ENCODE measurements at places on chromosomes 3 and 15.
A peak's percentile ranks its signal among the peaks of the same experiment; 100 is the strongest.

DNA sequence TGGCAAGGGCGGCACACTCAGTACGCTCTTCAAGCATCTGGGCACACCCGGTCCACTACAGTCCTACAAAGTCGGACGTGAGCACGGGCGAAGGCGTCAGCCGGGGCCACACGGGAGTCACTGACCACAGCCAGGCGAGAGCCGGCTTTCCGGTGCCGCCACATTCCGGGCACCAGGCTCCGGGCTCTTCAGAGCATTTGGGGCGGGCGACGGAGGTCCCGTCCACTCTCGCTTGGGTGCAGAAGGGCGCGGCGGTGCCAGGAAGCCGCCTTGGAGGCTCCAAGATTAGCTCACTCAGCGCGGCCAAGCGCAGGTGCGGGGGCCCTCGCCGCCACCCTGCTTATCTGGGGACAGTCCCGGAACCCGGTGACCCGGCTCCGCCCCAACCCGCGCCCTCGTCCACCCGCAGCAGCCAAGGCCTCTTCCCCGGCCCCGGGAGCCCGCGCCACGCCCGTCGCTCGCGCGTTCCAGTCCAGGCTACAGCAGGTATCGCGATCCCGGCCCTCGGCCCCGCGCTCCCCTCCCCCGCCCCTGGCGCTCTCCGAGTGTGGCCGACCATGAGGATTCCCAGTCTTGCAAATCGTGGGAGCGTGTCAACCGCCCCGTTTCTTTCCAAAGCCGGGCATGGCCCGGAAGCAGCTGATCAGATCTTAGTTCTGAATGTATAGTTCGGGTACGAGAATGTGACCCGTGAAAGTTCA is at the start of gene ADPRH:
Gene ADPRH (plus strand): TSS at position 127 of the 701 bp plus-strand sequence. CDS start 2,678 bp downstream, outside the sequence.
- DNase-seq, result peak; percentile 46

DNA sequence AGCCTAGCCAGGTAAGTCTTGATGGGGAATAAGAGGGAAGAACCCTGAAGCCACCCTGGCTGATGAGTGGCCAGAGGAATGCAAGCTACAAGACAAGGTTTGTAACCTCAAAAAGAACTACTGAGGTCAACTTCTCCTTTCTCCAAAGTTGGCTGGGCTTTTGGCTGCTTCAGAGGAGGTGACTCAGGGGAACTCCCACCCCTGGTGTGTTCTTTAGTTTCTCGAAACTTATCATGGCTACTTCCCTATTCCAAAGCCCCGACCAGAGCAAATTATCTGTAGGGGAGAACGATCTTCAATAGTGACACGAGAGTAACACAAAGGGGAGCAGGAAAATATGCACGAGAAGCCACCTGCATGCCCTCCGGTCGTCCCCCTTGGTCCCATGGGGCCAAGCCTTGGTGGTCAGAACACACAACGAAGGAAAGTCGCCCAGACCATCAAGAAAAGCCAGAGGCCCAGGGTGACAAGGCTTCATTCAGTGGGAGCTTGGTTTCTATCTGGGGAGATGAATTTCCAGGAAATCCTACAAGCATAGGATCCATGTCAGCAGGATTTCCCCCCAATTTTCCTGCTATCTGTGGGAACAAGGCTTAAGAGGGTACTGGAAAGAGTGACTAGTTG is 6.5 kb upstream of the BCL2A1 start:
- DNase-seq, result peak; percentile 95

DNA sequence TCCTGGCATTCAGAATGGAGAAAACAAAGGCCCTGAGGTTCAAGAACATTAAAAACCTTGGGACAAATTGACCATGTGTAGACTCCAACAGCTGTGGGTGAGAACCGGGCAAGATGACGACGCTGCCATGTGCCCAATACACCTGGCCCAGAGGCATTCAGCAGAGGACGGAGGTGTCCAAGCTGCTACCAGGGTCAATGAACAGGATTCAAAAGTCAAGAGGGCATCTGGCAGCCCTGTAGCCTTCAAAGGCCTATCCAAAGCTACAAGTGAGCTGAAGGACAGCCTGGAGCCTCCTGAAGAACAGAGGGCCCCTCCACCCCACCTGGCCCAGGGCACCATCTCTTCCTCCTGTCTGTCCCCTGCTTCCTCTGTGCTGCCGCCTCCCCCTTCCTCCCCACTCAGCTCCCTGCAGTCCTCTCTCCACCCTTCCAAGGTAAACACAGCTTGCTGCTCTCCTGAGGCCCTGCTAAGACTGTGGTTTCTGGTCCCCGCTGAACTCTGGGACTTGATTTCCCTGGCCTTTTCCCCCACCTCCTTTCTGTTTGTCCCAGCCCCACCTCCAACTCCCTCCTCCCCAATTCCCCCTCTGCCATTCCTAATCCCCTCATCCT is 57.5 kb downstream of the HMCES start:
- no peak for DNase-seq

DNA sequence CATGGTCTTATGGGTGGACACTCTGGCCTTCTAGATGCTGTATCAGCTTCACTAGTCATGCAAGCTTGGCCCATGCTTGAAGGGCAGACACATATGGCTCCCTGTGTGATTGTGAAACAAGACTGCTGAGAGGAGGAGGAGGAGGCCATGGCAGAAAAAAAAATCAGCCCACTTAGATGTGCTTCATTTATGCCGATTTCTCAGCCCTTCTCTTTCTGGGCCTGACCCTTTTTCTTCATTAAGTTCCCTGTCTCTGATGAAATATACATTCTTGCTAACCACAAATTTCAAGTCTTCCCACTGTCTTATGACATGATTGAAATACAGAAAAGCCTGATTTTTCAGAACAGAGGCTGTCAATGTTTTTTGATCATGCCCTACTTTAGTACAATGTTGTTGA is 213.0 kb upstream of the FEZF2 start:
- no peak for DNase-seq

DNA sequence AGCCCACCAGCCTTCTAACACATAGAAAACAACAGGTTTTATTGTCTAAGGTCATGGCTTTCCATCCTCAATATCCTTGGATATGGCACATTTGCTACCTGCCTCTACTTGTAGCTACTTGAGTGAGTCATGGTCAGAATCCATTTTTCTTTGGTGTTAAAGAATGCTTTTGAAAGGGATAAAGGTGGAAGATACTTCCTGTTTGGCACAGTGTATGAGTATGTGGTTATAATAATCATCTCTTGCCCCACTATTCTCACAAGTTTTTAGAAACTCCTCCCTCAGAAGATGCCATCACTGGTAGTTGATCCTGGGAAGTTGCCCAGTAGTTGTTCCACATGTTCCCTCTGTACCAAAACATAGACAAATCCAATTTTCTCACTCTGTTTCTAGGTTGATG is 508.6 kb upstream of the IL12A start:
- no peak for DNase-seq

DNA sequence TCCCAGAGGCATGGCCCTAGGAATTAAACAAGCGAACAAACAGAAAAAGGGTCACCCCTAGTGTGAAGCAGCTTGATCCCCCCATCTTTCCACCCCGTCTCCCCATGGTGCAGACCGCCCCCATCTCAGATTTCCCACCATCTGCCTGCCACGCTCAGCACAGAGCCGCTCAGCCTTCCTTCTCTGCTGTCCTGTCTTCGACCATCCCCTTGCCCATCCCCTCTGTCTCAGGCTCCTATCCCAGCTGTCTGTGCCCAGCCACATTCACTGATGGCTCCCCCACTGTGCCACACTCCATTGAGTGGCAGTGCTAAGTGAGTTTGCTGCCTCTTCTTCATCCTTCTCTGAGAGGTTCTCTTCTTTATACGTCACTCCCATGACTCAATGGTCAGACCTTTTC is 11.7 kb upstream of the BTBD1 start:
- DNase-seq, result no peak

- no peak for DNase-seq
Measured at GRCh38 chr3:39935261-39935660, 125.9 kb downstream of the MYRIP start.

DNA sequence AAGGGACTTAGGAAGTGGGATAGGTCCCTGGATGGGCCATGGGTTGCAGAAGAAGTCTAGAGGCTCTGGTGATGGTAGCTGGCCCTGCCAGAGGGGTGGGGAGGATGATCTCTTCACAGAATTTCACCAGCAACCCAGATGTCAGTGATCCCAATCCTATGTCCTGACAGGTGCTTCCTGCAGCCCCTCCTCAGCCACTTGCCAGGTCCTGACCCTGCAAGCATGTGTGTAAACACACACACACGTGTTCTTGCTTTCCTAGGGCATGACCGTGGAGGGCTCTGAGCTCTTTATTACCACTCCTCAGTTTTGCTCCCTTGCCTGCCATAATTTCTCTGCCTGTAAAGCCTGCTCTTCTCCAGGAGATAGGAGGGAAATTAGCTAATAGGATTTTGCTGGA is 12.5 kb downstream of the TEX264 start:
- no peak for DNase-seq

DNA sequence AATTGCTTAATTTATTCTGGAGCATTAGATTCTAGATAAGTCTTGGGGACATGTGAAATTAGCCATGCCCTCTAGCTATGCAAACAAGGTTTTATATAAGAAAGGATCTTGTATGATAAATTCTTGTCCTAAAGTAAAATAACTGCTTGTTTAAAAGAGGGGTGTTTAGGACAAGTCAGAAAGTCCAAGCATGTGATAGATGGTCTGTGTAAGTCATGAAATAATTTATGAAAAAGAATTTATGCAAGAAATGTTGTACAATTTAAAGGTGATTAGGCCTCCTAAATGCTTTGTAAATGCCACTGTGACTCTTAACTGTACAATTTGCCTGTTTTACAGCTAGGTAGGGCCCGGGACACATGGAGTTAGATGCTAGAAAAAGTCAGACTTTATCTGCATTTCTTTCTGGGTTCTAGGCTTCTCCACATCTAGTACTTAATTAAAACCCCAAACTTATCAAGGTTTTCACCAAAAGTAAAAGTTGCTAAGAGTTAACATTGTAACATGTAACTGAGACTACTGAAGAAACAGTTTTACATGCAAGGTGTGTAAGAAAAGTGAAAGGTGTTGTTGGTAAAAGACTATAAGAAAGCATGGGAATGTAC is 13.2 kb downstream of the LINS1 start:
- peak; percentile 35 for DNase-seq

- DNase-seq, result no peak
Measured at GRCh38 chr3:20105513-20106280, 65.5 kb downstream of the KAT2B start.

DNA sequence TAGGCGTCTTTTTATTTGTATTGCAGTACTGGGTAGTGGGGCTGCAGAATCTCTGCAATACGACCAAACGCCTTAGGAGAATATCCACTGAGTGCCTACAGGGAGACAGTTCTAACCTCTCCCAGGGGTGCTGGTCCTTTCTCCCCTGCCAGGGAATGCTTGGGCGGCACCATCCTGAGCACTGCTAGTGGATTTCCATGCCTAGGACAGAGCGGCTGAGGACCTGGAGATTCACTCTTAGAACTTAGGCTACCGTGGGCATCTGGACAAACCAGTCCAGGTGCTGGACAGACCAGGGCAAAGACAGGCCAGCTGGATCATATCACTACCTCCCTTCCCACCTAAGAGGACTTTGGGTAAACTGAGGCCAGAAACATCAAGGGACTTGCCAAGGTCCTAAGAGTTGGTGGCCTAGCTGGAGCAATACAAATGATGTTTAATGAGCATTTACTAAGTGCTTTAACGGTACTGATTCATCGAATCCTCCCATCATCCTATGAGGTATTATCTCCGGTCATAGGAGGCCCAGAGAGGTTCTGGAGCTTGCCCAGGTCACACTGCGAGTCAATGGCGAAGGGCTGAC is 902 bp downstream of the TMEM44 start:
- DNase-seq, result no peak

DNA sequence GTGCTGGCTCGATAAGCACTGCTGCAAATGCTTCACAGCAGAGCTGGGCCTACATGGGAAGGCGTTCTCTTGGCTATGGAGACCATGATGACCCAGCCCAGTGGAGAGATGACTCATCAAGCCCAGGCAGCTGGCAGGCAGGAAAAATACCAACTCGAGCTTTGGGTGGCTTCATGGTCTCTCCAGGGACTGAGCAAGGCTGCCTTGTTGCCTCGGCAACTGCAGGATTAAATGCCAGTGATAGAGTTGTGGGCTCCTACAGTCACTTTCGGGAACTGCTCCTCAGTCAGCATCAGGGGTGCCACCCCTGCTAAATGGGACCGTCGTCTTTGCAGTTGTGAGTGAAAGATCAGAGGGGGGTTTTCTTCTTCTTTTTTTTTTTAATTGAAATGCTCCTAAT is 54.6 kb upstream of the MYZAP start:
- peak; percentile 51 for DNase-seq

GRCh38 chr3:127671523-127672428 is 976 bp upstream of the ABTB1 start:
- DNase-seq, result peak; percentile 45

- DNase-seq, result no peak
Measured at GRCh38 chr3:3069723-3070122, 40.5 kb downstream of the IL5RA start.

DNA sequence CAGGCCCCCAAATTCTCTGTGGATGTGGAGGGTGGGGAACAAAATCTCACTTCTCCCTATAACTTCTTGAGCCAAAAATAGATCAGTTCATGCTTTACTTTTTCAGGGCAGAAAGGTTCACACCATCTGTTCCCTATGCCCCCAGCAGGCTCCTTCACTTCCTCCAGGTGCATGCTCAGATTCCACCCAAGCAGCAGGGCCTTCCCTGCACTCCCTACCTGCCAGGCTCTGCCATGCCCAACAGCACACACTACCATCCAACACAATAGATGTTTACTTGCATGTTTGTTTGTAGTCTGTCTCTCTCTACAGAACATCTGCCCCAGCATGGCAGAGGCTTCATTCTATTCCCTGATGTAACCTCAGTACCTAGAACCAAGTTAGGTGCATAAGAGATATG is 43.3 kb downstream of the GABRB3 start:
- DNase-seq, result no peak

DNA sequence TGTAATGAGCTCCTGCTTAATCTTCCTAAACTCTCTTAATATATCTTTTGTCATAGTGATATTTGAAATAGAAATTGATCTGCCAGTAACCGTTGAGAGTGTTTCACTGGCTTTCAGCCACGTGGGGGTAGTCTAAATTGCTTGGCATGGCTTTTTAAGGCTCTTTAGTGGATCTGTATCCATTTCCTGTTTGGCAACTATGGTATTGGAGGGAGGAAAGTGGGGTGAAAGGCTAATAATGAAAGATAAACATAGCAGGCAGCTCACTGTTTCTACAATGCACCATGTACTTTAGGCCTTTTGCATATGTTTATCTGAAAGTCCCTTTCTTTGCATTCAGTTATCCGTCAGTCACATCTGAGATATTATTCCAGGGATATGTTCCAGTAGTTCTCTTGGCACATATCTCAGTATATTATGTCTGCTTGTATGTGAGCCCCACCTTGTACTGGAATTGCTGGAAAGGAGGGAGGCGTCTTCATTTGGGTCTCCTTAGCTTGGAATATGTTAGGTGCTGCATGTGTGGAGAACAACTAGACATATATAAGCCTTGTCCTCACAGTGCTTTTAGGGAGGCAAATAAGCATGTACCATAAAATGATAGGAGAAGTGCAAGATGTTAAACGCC is 10.8 kb downstream of the TOPAZ1 start:
- no peak for DNase-seq

DNA sequence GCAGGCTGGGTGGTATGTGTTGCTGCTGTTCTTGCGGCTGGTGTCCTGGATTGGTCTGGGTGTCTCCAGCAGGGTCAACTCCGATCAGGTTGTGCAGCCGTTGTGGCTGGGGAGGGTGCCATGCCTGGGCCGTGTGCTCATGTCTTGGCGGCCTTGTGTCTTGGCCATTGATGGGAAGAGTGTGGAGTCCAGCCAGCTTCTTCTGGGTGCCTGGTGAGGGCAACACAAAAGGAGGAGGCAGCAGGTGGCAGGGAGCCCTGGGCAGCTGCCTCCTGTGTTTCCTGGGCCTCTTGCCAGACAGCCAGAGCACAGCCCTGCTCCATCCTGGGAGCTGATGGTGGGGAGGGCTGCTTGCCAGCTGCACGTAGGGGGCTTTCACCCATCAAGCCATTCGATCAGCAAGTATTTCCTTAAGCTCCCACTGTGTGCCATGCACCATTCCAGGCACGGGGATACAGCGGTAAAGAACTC is 4.3 kb downstream of the CHAC1 start:
- no peak for DNase-seq

All from common myeloid progenitor, CD34-positive (primary cell).